ENCODE measurements at places on chromosomes 5 and 9.
A peak's percentile ranks its signal among the peaks of the same experiment; 100 is the strongest.

- DNase-seq: no peak
Measured at GRCh38 chr9:27367175-27367798, 70.3 kb upstream of the EQTN start.

- DNase-seq: no peak
Measured at GRCh38 chr9:121781701-121782464, 130.4 kb downstream of the DAB2IP start.

DNA sequence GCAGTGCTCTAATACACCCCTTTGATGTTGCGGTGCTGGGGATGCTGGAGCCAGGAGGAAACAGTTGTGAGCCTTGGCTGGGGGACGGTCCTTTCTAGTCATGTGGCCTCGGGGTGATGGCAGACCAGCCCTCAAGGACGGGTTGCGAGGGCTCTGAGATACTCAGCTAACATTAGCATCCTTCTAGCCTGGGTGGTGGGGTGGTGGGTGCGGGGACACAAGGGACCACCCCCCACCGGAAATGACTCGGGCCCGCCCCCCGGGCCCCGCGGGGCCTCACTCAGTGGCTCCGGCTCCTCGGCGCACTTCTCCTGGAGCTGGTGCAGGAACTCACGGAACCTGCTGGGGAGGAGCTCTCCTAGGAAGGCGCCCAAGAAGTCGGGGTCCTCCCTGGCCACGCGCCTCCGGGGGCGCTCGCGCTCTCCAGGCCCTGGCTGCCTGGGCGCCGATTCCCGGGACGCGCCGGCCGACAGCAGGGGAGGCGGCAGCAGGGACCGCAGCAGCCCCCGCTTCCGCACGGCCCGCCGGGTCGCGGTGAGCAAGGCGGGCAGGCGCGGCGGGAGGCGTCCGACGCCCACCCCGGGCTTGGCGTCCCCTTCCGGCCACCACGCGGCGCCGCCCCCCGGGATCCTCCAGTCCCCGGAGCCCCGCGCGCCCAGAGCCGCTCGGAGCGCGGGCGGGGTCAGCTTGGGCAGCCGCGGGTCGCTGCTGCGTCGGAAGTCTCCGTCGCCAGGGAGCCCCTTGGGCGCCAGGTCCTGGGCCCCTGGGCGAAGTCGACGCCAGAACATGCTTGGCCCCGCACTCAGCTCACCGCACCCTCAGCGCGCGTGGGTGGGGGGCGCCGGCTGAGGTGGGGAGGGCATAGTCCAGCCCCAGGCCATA is 873 bp downstream of the C9orf50 start:
- DNase-seq: peak; percentile 51

DNA sequence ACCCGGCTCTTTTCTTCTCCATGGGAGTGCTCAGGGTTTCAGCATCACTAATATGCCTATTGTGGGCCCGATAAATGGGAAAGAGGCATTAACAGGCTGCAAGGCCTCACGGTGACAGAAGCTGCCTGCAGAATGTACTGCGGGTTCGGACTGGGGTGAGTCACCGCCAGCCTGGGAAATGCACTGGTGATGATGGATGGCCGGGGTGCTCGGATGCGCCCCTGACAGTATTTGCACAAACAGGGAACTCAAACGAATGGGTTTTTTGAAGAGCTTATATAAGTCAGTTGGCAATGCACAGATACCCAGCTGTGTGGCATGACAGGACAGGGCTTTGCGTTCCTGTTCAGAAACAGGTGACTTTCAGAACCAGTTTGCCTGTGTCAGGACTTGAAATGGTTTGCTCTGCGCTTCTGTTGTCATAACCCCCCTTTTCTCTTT is 42.0 kb upstream of the PITX1 start:
- DNase-seq: no peak

DNA sequence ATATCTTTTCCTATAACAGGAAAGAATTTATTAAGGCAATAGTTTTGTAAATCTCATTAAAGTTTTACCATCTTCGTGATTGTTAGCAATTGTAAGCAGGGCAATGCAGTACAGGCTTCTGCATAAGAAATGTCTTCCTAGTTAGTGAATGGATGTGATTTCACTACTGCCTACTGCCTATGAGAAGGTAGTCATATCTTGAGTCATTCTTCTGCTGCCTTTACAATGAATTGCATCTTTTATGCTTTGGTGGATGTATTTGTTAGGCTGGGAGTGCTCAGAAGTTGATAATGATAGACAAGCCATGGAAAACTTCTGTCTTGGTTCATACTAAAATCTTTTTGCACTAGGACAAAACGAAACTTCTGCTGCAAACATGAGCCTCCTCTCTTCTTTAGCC is 128.0 kb downstream of the ADAMTSL1 start:
- no peak for DNase-seq

DNA sequence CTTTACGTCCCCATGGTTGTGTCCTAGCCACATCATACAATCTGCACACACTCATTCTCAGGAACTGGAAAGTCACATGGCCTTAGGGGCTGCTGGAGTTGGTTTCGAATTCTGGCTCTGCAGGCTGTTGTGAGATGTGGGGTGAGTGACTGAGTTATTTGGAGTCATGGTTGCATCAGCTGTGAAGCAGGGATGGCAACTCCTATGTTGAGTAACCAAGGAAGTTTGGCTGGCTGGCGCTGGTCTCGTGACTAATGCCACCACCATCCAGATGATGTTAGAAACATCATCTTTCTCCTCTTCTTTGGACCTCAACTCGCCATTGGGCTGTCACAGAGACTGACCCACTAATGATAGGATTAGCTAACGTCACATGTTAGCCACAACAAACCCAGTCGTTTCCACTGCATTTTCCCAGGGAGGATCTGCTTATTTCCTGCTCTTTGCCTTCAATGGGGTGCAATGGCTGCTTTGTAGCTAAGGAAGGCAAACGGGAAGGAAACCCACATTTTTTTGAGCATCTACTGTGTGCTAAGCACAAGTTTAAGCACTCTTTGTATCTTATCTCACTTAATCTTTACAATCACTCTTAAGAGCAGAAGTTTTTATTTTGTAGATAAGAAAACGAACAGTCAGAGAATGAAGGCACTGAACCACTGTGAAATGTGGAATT is 78.1 kb upstream of the UBTD2 start:
- DNase-seq: peak; percentile 96

GRCh38 chr5:132661231-132662003 is 3.4 kb downstream of the IL13 start:
- DNase-seq: no peak

DNA sequence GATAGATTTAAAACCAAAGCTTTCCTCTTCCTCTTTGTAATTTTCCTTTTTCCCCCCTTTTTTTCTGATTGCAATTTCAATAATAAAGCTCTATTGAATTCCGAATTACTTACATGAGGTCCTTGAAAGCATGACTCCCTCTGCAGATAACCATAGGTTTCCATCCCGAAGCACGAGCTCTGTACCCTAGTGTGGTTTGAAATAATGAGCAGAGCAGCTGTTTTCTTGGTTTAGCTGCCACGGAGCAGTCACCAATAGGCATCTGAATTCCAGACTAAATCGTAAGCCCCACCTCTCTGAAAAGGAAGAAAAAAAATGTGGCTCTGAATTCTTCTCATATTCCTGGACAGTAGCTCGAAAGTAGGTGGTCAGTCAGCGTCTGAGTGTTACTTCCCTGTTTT is 18.5 kb upstream of the GNE start:
- peak; percentile 87 for DNase-seq

DNA sequence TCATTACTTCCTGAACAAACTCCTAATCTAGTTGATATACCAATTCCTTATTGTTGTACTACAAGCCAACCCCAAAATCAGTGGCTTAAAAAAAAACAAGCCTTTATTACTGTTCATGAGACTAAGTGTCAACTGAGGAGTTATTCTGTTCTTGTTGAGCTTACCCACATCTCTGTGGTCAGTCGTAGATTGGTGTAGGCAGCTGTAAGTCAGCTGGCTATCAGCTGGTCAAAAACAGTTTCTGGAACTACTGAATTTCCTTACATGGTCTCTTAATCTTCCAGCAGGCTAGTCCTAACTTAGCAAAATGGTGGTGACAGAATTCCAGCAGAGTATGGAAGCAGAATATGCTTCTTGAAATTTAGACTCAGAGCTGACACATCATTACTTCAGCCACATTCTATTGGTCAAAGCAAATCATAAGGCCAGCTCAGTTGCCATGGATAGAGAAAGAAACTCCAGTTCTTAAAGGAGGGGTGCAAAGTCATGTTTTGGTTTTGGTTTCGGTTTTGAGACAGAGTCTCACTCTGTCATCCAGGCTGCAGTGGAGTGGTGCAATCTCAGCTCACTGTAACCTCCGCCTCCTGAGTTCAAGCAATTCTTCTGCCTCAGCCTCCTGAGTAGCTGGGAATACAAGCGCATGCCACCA is 386.1 kb upstream of the MPDZ start:
- DNase-seq: peak; percentile 3

DNA sequence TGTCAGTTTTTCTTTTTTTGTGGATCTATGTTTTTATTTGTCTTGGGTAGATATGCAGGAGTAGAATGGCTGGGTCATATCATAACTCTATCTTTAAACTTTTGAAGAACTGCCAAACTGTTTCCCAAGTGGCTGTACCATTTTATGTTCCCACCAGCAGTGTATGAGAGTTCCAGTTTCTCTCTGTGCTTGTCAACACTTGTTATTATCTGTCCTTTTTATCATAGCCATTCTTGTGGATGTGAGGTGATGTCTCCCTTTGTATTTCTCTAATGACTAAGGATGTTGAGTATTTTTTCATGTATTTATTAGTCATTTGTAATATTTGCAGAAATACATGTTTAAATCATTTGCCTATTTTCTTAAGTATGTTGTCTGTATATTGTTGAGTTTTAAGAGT is 17.4 kb upstream of the FAT2 start:
- no peak for DNase-seq

GRCh38 chr9:127189628-127190027 is 67.2 kb upstream of the ANGPTL2 start:
- no peak for DNase-seq

DNA sequence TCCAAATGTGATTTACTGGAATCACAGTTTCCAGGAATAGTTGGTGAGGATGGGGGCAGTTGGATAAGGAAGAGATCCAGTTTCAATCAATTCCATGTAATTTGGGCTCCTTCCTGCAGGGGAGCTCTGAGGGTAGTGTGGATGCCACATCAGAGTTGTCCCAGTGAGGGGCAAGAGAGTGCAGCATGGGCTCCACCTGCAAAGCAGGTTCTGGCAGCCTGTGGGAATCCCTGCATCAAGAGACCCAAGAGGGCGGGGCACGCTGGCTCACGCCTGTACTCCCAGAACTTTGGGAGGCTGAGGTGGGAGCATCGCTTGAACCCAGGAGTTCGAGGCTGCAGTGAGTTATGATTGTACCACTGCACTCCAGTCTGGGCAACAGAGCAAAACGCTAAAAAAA is 188.5 kb downstream of the CACNA1B start:
- DNase-seq: no peak

GRCh38 chr5:39171647-39172046 is 47.7 kb downstream of the FYB1 start:
- DNase-seq: no peak

- DNase-seq: no peak
Measured at GRCh38 chr5:144328980-144329379, 158.3 kb downstream of the KCTD16 start.

DNA sequence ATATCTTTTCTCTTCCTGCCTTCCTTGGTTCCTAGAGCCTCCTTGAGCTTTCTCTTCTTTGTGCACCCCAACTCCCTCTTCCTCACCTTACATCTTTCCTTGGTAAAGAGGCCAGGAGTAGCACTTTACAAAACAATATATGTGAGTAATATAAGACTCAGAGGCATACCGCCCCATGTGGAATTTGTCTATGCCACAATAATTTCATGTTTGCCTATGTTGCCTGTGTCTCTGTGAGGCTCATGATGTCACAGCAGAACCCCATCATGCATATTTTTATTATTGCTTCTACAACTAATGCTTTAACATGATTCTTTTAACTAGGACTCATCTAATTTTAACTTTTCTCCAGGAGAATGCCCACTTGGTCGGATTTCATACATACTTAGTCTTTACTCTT is 15.0 kb upstream of the LVRN start:
- peak; percentile 12 for DNase-seq

GRCh38 chr5:127863610-127864395 is 160.6 kb downstream of the CCDC192 start:
- DNase-seq: no peak

DNA sequence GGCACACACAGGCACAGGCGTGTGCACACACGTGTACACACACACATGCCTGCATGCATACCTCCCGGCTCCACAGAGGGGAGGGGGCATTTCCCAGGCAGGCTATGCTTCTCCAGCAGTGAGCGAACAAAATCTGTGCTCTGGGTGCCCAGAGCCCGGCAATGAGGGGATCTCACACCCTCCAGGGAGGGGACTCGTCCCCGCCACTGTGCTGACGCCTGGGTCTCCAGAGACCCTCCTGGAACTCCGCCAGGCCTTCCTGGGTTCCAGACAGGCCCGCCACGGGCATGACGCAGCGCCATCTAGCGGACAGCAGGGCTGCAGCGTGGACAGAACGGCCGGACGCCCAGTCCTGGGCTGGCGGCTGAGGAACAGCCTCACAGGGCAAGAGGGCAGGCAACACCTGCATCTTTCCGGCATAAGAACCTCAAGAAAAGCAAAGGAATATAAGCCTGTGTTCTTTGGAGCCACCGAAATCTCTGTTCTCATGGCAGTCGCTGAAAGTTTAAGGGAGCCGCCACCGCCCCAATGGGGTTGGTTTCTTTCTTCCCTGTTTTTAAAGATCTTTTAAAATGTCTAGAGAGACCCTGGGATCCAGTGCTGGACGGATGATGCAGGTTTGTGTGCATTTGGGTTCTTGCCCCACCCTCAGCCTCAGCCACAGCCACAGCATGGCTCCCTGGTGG is 135.6 kb upstream of the PPP1R26 start:
- DNase-seq: peak; percentile 71

All from AG08395 (cell line).